Chondrocyte (in vitro differentiated cells): ENCODE measurements at places on chromosomes 2 and 18. TPM values are rescaled to one million over a fixed set of nuclear protein-coding genes. Genes with fewer than 3 reads are reported as not detected.

DNA sequence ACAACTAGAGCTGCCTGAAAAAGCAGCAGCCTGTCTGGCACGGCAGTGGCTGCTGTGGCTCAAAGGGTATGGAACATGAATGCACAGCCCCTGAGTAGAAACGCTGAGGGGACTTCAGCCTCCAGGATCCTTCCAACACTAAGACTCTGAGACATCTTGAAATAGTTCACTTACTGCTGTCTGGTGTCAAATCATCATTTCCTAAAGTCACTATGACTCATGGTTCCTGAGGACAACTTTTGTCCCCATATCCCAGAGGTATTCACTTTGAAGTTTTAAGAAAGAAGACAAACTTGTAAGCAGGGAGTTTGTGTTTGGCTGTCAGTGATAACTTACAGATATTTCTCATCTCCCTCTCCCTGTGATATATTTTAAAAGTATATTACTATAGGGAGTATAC is 33.3 kb upstream of the NEB start:
- peaks cover 15% of the 10 kb centered on the region for H3K36me3 ChIP-seq
- H3K27ac ChIP-seq = no peak overlapping the region
- no peaks in the 10 kb centered on the region for H3K27me3 ChIP-seq
- DNase-seq = no peak
- H3K4me1 ChIP-seq = peaks cover 24% of the 10 kb centered on the region

- H3K4me3 ChIP-seq = no peak overlapping the region
- peaks cover 13% of the 10 kb centered on the region for H3K4me1 ChIP-seq
- DNase-seq = no peak
- H3K27me3 ChIP-seq = no peaks in the 10 kb centered on the region
- peak overlapping the region; percentile 27 for H3K27ac ChIP-seq
Observed at GRCh38 chr2:23824777-23825212, 102.1 kb downstream of the ATAD2B start.

- no peak overlapping the region for H3K27ac ChIP-seq
- peaks cover 4% of the 10 kb centered on the region for H3K27me3 ChIP-seq
- H3K36me3 ChIP-seq = no peaks in the 10 kb centered on the region
- no peaks in the 10 kb centered on the region for H3K4me1 ChIP-seq
Observed at GRCh38 chr2:76825140-76825970, 696.8 kb downstream of the LRRTM4 start.

DNA sequence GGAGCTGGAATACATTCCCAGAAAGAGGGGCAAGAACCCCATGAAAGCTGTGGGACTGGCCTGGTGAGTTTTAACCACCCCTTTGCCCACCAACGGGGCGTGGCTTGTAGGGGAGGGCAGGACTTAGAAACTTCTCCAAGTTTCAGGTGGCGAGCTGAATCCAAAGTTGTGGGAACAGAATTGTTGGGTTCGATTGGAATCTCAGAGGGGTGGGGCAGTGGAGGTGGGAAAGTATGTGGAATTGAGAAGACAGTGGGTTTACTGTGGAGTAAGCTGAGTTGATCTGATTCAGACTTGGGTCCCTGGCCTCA is 1.1 kb downstream of the PNKD start:
- peaks cover 40% of the 10 kb centered on the region for H3K4me1 ChIP-seq
- H3K27me3 ChIP-seq = no peaks in the 10 kb centered on the region
- peaks cover 19% of the 10 kb centered on the region for H3K36me3 ChIP-seq

DNA sequence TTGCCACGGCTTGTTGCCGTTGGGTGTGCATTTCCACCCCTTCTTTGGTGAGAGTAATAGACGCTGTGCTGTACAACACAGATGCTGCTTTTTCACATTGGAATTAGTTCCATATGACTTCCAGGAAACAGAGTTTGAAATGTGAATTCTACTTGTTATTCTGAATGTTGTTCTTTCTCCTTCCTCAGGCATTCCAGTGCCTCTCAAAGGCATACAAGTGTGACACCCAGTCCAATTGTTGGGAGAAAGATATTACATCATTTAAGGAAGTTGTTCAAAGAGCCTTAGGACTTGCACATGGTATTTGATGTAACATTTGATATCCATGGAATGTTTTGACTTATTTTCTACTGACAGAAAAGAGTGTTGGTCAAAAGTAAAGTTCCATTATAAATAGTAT is 134.4 kb upstream of the LTBP1 start:
- H3K36me3 ChIP-seq = peaks cover 5% of the 10 kb centered on the region
- H3K27me3 ChIP-seq = no peaks in the 10 kb centered on the region
- H3K4me1 ChIP-seq = peaks cover 18% of the 10 kb centered on the region
- H3K27ac ChIP-seq = peak overlapping the region; percentile 53
- H3K4me3 ChIP-seq = no peak overlapping the region

DNA sequence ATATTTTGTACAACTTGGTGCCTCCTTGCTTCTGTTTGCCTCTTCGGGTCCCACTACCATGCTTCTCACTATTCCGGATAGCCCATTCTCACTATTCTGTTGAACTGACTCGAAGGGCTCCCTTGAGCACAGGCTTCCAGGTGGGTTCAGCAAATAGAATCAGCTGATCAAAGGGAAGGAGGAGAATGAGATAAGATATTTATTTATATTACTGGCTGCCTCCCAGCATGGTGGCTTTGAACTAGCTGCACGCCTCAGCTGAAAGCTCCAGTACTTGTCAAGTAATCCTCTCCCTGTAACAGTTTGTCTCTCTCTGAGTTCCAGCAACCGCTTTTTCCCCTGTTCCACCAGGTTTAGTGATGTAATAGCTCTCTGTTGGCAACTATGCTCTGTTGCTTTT is 187.8 kb upstream of the HNRNPA3 start:
- no peak overlapping the region for H3K4me3 ChIP-seq
- H3K36me3 ChIP-seq = no peaks in the 10 kb centered on the region
- H3K27ac ChIP-seq = no peak overlapping the region
- H3K4me1 ChIP-seq = no peaks in the 10 kb centered on the region
- DNase-seq = no peak

SPDYA gene
- total RNA-seq = 1.6 to 3.4 TPM (median 1.6 TPM) in 3 replicates

HMSD gene
- total RNA-seq = not detected in 3 replicates

REG3G gene
- not detected in 3 replicates for total RNA-seq

GRCh38 chr18:33596178-33596854 is 18.3 kb downstream of the ASXL3 start:
- no peak for DNase-seq
- H3K4me3 ChIP-seq = peak overlapping the region; percentile 24
- peak overlapping the region; percentile 92 for H3K27ac ChIP-seq

DNA sequence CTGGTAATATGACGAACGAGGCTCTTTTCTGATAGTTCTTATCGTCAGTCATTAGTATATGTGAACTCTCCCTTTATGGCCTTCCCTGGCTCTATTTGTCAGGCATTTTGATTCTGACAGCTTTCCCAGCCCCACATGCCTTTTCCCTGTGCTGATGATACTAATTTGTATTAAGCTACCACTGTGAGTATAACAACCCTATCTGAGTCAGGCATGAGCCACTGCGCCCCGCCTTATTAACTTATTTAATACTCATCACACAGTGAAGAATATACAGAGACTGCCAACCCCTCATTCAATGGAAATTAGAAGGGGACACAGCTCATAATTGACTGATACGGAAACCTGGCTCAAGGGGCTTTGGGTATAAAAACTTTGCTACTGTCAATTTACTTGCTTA is 140.0 kb downstream of the NETO1 start:
- no peaks in the 10 kb centered on the region for H3K36me3 ChIP-seq
- no peaks in the 10 kb centered on the region for H3K4me1 ChIP-seq
- no peak for DNase-seq
- H3K27ac ChIP-seq = no peak overlapping the region

HOXD13 gene
- not detected in 3 replicates for total RNA-seq

DNA sequence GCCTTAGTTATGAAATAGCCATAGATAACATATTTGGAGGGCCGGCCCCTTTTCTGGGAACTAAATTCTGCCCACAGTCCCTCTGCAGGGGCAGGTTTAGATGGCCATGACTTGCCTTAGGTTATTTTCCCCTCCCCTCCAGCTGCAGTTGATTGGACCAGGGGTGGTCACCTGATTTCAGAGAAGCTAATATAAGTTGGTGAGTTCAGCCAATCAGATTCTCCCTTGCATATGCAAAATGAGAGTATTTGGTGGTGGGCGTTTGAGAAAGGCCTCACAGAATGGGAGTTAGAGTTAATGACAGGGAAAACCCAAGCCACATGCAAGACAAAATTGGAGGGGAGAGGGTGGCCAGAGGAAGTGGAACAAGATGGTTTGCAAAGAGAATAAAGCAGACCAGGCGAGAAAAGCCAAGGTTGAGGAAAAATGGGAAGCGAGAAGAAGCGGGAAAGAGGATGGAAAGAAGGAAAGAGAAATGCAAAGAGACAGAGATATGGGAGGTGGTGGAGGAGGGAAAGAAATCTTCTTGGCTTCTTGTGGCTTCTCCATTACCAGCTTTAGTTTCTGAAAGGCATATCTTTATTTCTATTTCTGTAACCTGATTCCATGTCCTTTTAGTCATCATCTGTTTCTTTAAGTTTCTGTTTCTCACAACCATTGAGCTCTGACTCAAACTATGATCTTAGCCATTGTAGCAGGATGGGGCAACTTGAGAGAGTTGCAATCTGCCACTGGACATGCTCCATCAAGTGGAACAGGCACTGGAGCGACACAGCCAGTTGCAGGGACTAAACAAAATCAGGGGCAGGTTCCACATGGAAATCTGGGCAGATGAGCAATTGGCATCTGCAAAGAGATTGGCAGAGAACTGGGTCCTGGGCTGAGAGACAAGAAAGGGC is 108.1 kb upstream of the SIX3 start:
- H3K27ac ChIP-seq = no peak overlapping the region
- H3K4me1 ChIP-seq = no peaks in the 10 kb centered on the region
- DNase-seq = no peak
- H3K36me3 ChIP-seq = peaks cover 4% of the 10 kb centered on the region

GRCh38 chr2:71548646-71549425 is 95.5 kb downstream of the DYSF start:
- H3K4me3 ChIP-seq = no peak overlapping the region
- H3K27me3 ChIP-seq = no peaks in the 10 kb centered on the region
- peak; percentile 81 for DNase-seq
- H3K27ac ChIP-seq = no peak overlapping the region

DNA sequence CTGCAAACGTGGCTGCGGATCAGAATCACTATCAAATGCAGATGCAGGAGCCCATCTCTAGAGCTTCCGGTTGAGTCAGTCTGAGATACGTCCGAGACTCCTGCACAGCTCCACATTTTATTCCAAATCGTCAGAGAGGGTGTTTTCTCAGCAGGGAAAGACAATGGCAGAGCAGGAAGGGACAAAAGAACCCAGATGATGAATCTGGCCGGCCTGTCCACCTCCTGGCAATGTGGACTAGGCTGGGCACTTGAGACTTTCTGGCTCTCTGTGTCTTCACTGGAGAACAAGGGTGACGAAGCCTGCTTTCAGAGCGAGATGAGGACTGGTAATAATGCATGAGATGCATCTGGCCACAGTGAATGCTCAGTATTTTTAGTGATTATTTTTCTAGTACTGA is 255.9 kb upstream of the MYT1L start:
- no peak for DNase-seq
- no peak overlapping the region for H3K4me3 ChIP-seq
- H3K36me3 ChIP-seq = no peaks in the 10 kb centered on the region

DPP4 gene
- 0.42 to 0.60 TPM in 2 of 3 replicates, not detected in the other for total RNA-seq
